ENCODE measurements at places on chromosomes 12 and 14.

DNA sequence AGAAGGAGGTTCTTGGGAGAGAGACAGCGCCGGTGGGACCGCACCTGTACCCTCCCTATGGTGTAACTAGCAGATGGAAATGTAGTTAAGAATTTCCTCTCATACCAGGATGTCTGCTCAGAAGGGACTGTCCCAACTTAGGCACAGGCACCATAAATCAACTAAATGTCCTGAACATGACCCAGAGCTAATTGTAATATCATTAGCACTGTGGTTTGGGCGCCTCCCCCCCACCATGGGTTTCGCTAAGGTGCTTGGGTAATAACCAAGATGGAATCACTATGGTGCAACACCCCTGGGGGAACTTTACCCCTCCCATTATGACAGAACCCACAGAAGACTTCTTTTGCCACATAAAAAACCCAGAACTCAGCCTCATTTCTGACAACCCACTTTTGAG is 15.9 kb downstream of the ZNF641 start:
- DNase-seq, result no peak

DNA sequence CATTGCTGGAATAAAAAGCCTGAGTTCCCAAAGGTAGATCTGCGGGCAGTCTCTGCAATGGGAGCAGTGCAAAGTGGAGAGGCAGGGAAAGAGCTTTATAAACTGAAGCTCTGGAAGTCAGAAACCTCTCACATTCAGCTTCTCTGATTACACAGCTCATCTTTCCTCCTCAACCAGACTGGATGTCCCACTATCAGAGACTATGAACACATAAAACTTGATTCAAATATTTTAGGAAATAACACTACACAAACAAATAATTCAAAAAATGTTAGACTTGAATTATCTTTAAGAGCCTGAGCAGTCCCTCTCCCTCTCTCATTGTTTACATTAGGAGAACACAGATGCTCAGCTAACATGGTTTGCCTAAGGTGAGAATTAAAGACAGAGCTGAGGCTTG is 72.9 kb downstream of the DENND5B start:
- DNase-seq, result no peak

GRCh38 chr12:131391399-131391798 is 319.5 kb upstream of the SFSWAP start:
- no peak for DNase-seq

- no peak for DNase-seq
Measured at GRCh38 chr12:65885312-65885711, 61.0 kb downstream of the HMGA2 start.

DNA sequence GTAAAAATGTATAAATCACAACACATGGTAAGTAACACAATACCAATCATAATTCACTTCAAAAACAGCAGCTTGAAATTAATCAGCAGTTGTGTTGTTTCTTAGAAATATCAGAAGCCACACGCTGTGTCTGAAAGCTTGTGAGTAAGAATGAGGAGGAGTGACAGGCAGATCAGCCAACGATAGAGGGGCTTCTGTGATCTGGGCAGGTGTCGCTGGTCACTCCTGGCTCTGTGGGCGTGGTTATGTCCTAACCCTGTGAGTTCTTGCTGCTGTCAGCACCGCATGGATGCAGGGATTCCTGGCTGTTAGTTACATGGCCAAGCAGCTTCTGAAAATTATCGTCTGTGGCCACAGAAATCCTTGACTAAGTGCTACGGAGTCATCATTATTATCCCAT is 123.4 kb downstream of the SLC25A47 start:
- no peak for DNase-seq

DNA sequence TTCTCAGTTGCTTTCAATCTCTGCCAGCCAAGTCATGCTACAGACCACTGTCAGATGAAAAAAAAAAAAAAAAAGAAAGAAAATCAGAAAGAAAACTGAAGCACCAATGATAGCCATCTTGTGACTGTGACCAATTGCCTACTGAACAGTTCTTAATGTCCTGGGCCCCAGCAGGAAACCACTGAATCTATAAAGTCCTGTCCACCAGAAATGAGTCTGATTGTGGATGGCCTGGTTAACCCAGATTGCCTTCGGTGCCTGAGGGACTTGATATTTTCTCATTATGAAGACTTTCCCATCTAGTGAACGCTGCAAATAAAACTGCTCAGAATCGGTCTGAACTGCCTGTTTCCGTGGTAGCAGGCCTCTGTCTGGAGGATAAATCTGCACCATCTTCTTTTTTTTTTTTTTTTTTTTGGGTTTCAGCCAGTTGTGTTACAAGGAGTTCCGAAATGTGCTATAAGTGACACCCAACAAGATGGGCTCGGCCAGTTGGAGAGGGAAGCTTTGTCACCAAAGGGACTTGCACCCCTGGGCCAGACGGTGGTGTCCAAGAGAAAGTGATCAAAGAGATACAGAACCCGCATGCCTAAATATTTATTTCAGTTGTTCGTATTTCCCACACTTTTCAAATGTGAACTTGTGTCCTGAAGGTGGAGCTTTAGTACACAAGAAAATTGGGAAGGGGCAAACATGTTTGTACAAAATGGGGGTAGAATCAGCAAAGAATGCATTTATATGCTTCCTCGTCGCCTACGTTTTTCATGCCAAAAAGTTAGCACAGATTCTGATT is 3.0 kb upstream of the PLXNC1 start:
- no peak for DNase-seq

- DNase-seq, result no peak
Measured at GRCh38 chr12:47781479-47782371, 8.7 kb downstream of the SLC48A1 start.

GRCh38 chr14:101353422-101353821 is 207.9 kb upstream of the DIO3 start:
- DNase-seq, result no peak

DNA sequence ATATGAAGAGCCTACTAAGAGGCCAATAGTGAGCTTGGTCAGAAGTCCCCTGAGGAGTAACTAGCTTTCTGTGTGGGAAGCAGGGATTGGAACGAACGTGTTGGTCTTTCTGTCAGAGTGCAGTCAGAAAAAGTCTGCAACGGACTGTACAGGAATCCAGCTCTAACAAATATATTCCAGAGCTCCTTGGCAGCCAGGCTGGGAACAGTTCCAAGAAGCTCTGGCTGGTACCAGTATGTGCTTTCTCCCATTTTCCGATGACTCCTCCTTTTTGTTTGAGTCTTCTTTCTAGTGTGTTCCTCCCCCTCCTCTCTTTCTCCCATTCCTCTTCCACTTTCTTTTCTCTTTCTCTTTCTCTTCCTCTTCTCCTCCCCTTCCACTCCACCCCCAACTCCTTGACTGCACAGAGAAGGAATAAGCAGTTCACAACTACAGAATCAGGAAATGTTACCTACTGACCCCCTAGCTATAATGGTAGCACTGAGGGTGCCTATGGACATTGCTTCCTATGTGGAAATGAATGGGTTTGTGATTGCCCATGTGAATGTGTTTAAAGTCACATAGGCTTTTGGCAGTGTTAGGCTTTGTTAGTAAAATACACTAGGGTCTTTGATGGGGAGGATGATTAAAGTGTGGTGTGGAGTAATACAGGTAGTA is 59.9 kb downstream of the TTLL5 start:
- no peak for DNase-seq

DNA sequence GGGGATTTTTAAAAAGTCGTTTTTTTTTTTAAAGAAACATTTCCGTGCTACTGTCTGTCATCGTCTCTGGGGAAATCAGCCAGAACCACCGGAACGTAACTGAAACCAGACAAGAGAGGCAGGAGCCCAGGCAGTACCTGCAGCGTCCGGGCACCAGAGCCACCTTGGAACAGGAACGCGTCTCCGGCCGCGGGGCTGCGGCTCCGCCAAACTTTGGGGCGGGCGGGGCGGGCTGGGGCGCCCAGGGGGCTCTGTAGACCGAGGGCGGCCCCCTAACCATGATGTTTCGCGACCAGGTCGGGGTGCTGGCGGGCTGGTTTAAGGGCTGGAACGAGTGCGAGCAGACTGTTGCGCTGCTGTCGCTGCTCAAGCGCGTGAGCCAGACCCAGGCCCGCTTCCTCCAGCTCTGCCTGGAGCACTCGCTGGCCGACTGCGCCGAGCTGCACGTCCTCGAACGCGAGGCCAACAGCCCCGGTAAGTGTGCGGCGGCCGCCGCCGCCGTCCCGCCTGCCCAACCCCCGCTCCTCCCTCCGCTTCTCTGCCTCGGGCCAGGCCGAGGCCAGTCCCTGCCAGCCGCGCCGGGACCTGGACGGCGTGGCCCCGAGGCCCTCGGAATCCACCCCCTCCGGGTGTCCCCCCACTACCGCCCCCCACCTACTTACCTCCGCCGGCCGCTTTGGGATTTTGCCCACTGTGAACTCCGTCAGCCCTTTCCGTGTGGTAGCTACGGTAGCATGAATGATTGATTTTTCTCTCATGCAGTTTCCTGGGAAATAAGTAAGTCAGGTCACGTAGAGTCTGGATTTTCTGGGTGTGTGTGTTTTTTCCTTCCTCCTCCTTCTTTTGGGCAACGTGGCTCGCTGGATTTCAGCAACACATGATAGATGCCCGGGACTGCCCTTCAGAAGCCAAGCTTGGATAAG is 972 bp downstream of the SAMD4A start:
- peak; percentile 21 for DNase-seq

- no peak for DNase-seq
Measured at GRCh38 chr14:84162633-84163032, 1367.3 kb upstream of the FLRT2 start.

GRCh38 chr14:82003426-82003825 is 469.8 kb upstream of the SEL1L start:
- DNase-seq, result no peak

- DNase-seq, result no peak
Measured at GRCh38 chr12:92070054-92070863, 75.4 kb downstream of the BTG1 start.

- peak; percentile 60 for DNase-seq
Measured at GRCh38 chr12:11822081-11822834, 172.8 kb downstream of the ETV6 start.

- DNase-seq, result no peak
Measured at GRCh38 chr14:93100570-93100969, 15.2 kb downstream of the ITPK1 start.

- DNase-seq, result no peak
Measured at GRCh38 chr12:62215506-62215905, 44.7 kb upstream of the USP15 start.

DNA sequence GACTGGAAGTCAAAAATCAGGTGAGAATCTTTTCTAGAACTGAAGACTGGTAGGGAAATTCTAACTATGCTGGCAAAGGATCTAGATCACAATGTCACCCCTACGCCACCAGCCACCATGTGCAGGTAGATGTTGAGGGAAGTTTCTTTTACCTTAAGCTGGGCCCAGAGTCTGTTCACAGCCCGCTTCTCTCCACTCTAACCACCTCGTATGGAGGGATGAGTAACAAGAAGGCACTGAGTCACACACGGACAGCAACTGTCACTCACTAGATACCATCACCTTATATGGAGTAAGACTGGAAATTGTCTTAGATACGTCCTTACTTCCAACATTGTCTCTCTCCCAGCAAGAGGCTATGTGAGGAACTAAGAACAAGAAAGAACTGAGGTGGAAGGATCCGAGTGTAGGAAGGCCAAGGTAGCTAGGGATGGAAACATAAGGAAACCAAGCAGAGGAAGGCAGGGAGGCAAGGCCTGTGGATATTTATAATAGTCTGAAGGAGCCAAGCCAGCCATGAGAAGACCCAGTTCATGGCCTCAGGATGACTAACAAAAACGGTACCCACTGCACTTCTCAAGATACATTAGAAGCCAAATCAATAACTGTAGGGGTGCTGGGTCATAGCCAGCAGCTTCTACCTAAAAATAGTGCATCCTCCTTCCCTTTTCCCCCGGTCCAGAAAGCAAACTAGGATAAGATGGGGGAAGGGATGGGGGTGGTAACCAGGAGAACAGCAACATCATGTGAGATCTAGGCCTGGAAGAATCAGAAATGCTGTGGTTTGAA is 15.5 kb downstream of the REM2 start:
- no peak for DNase-seq

DNA sequence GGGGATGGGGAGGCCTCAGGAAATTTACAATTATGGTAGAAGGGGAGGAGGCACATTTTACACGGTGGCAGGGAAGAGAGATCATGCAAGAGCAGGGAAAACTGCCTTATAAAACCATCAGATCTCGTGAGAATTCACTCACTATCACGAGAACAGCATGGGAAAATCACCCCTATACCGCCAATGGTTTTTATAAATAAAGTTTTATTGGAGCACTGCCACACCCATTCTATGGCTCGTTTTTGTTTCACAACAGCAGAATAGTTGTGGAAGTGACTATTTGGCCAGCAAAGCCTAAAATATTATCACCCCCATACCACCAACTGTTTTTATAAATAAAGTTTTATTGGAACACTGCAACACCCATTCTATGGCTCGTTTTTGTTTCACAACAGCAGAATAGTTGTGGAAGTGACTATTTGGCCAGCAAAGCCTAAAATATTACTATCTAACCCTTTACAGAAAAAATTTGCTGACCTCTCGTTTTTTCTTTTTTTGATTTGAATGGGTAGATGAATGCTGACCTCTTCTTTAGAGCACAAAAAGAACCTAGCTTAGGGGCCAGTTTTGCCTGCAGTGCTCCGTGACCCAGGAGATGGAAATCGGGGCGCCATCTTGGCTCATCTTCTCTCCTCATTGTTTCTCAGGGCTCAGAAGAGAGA is 77.3 kb upstream of the RIN3 start:
- no peak for DNase-seq

DNA sequence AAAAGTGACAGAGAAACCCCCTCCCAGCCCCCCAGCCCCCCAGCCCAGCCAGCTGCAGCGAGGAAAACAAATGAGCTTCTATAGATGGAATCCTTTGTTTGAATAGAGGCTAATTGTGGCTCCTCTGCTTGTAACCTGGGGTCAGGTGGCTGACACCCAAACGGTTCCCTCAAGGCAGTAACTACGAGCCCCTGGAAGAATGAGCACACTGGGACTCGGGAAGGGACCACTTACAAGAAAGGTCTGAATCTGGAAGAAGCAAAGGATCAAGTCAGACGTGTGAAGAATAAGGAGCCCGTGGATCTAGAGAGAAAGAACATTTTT is 108.7 kb upstream of the FUT8 start:
- DNase-seq, result no peak

- no peak for DNase-seq
Measured at GRCh38 chr12:114848666-114849065, 164.7 kb upstream of the TBX3 start.

- DNase-seq, result no peak
Measured at GRCh38 chr14:47208434-47208833, 467.0 kb downstream of the MDGA2 start.
